IgD-negative memory B cell (primary cell): ENCODE measurements at places on chromosomes 7 and 10. TPM values are rescaled to one million over a fixed set of nuclear protein-coding genes. Genes with fewer than 3 reads are reported as not detected.

Gene CFTR
- not detected for polyA plus RNA-seq

Gene MSMB
- polyA plus RNA-seq = not detected

Gene FAM25A
- polyA plus RNA-seq = not detected

Gene DOCK1
- not detected for polyA plus RNA-seq

Gene CYP3A7
- polyA plus RNA-seq = not detected

Gene GRM3
- not detected for polyA plus RNA-seq

Gene SLC16A12
- not detected for polyA plus RNA-seq

Gene ABCF2
- polyA plus RNA-seq = 34.2 TPM

Gene ASB13
- polyA plus RNA-seq = 6.6 TPM

Gene AKR1E2
- polyA plus RNA-seq = not detected

Gene OR2A12
- not detected for polyA plus RNA-seq

Gene NME8
- not detected for polyA plus RNA-seq

Gene ZNF239
- 1.5 TPM for polyA plus RNA-seq

Gene MRLN
- not detected for polyA plus RNA-seq

Gene EPHA1
- polyA plus RNA-seq = 0.80 TPM

Gene SPDYE2B
- polyA plus RNA-seq = not detected

Gene CFAP70
- polyA plus RNA-seq = 0.43 TPM
